Astrocyte (in vitro differentiated cells and primary cell): ENCODE measurements at places on chromosomes 6 and 20. TPM values are rescaled to one million over a fixed set of nuclear protein-coding genes. Genes with fewer than 3 reads are reported as not detected.

DNA sequence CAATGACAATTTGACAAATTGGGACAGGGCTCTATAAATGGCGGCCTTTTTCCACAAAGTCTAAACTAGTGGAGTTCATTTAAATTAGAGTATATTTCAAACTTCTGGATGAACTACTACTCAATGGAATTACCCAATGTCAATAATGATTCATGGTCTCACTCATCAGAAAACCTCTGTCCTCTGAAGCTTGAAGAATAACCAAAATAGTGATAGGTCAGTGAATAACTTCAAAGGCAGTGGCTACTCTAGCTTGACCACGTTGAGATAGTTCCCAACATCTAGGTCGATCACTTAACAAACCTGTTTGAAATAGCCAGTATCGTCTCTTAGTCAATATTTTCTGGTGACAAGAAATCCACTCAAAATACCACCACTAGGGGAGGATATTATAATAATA, 197.6 kb downstream of the HDGFL1 start:
- peak; percentile 23 for DNase-seq

DNA sequence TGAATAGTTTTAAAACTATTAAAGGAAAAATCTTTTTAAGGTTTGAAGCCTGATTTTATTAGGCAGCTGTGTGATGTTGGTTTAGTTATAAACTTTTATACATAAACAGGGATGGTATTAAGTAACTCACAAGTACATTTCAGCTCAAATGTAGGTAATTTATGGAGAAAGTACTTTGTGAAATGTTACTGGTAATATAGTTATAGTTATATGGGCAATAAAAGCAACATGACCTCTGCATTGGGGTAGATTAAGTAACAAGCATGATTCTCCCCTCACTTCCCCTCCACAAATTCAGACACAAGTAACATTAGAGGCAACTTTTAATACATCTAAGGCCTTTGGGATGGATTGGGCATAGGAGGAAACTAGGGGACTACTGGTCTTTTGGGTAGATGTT, 154.3 kb upstream of the ID4 start:
- no peak for DNase-seq

DNA sequence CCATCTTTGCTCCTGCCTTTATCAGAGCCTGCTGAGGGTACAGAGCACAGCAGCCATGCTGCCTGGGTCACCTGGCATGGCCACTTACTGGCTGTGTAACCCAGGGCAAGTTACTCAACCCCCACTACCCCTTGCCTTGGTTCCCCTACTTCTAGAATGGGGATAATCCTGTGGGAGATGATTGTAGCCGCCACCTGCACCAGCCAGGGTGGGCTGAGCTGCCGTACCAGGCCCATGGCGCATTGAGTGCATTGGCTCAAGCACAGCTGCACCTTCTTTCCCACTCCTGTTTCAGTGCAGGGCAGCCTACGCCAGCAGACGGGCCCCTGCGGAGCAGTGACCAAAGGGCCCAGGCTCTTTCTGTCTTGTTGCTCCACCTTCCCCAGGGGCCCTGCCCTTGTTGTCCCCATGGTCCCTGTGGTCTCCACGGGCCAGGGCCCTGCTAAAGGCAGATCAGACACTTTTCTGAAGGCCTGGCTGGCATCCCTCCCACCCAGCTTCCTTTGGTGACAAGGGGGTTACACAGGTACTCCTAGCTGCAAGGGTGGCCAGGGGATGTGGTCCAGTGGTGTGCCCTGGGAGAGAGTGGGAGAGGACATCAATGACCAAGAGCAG, 159.4 kb upstream of the MLN start:
- DNase-seq, result no peak

DNA sequence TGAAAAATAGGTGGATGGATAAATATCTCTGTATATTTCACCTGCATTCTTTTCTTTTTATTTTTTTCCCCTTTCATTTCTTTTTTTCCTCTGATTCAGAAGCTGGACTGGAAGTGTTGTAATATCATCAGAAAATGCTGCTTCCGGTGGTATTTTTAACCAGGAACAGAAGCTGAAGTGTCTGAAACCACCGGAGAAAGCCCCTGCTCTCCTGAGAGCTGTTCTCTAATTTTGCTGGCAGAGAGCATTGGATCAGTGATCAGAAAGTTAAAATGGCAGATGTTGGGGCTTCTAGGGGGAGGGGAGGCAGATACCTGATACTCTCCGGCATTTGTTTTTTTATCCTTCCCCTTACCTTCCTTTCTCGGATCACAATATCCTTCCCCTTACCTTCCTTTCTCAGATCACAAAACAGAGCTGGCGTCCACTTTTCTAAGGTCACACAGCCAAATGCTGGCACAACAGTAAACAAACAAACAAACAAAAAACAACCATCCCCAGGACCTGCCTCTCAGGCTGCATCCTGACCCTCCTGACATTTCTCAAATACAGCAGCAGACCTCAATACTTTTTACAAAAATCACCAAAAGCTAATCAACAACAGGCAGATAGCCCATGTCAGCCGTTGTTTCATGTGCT, 143.2 kb upstream of the ZNF217 start:
- DNase-seq, result peak; percentile 53

DNA sequence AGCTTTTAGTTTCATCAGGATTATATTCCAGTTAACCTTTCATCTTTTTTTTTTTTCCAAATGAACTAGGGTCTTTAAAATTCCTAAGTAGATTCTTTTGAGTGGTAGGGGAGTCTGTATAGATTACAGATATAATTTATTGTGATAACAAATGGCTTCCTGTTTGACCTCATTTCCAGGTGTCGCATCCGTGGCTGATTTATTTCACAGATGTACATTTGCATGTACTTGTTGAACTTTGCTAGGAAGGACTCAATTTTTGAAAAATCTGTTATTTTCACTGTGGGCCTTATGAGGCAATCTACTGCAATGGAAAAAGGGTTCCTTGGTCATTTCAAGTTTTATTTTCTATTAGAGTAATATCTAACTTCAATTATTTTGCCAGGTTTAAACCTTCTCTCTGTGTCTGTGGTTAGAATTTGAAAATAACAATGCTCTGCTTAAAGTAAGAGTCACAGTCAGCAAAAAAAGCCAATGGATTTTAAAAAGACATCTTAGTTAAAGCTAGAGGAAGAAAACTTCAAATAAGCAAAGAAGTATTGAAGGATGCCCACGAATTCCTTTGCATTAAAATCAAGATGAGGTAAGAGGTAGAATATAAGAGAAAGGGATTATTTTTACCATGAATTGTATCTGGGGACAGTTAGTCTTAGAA, 57.9 kb downstream of the SAMD5 start:
- no peak for DNase-seq

GRCh38 chr6:155472886-155473285, 17.2 kb upstream of the NOX3 start:
- peak; percentile 70 for DNase-seq

DNA sequence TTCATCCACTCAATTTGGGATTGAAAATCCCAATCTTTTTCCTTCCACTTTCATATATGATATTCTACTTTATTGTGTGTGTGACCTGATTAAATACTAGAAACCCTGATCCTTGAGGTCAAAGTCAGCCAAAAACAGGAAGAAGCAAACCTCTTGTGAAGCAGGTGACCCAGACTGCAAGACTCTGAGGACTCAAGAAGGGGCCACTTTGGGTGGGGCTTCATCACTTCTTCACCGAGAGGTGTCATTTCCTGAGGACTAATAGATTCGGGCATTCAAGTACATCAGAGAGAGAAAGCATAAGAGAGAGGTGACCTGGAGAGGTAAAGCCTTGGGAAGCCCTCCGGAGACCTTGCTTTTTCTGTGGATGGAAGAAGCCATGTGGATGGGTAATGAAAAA, 129.0 kb downstream of the CFAP61 start:
- DNase-seq, result no peak

DNA sequence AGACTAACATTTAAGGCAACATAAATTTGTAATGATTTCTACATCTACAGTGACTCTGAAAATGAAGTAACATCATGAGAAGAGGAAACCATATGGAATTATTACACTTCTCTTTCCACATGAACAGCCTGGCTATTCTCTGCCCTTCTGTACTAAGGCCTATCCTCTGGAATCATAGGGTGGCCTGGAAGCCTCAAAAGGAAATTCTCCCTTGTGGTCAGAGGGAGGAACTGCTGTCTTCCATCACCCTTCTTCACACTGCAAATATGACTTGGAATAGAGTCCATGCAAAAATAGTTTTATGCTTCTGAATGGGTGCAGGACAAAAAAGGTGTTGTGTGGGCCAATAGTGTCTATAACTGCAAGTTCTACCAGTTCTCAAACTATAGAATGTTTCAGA, 44.6 kb upstream of the SH3BGRL2 start:
- DNase-seq, result no peak

DNA sequence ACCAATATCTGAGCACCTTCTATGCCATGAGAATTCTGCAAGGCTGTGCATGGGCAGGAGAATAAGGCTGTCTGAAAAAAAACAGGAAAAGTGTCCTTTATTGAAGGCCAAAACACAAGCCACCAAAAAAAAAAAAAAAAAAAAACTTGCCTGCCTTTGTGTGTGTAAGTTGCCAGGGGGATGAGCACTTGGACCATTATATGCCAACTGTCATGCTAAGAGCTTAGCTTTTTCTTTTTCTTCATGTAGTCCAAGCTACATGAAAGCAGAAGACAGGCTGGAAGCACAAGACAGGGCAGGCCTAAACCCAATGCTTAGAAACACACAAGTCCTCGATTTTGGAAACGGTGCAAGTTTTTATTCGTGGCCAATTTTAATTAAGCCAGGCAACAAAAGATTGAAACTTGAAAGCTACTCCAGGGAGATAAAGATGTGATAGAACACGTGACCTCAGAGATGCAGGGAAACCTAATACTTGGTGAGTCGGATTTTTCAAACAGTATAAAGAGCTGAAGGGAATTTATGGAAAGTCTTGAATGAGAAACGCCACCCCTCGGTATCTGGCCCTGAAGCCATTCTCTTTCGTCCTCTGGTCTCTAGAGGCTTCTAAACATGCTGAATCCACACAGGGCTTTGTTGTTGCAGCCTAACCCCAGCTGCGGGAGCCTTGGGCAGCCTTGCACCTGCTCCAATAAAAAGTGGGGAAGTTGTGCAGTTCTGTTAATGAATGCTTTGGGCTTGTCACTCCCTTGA, 8.6 kb downstream of the BMP7 start:
- no peak for DNase-seq

DNA sequence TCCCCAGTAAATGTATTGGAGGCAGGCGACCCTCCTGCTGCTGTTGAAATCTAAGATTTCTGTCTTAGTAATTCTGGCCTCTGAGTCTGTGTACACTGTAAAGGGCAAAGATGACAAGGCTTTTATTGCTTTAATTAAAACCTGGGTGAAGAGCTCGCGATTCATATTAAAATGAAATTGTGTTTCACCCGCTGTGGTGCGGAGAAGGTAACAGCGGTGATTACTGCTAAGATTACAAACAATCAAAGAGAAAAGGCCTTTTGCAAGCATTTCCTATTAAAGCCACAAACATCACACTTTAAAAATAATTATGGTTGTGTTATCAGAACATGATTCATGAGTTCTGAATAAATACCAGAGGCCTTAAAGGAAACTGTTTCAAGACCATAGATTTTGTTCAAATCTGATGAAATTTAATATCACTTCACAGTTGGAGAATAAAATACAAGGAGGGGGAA, 69.3 kb downstream of the TOX2 start:
- DNase-seq, result peak; percentile 22

GRCh38 chr6:154605178-154605881, 94.8 kb upstream of the CNKSR3 start:
- peak; percentile 80 for DNase-seq

DNA sequence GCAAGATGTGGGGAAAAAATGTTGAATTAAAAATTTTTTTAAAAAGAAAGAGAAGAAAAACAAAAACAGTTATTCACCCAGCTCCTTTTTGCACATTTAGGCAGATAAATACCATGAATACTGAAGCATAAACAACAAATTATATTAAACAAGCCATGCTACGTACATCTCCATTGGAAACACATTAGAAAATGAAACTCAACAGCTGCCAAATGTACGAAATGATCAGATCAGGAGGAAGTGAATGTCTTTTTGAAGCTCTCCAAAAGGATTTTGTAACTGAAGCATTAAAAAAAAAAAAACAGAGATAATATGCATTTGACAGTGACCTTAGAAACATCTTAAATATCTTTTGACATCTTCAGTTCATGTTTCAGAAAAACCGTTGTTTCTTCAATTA, 56.7 kb downstream of the CD83 start:
- DNase-seq, result no peak

- DNase-seq, result no peak
These were observed 270.3 kb downstream of the LAMA2 start for GRCh38 chr6:129153257-129153656.

- DNase-seq, result peak; percentile 27
These were observed 23.2 kb downstream of the TRERF1 start for GRCh38 chr6:42428326-42429041.

MUC21 gene
- not detected in 2 replicates for total RNA-seq

ALDH8A1 gene
- 0.41 TPM in 2 replicates for total RNA-seq

BHLHE23 gene
- not detected in 2 replicates for total RNA-seq
